ENCODE measurements at places on chromosomes 4 and X.

DNA sequence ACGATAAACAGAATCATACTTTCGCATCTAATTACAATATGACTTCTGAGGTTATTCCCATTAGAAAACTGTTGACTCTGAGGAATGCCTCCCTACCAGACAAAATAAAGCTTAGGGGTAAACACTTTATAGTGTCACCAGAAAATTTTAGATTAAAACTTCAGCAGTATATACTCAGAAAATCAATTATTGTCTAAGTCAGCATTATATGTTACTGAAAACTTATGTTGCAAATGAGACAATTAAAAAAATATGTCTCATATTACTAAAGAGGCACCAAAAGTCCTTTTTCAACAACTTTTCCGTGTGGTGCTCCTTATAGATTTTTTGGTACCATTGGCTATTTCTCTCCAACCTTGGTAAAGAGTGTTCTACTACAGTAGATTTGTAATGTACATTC is 91.4 kb downstream of the HMGN5 start:
- no peak for DNase-seq
- no peaks in the 10 kb centered on the region for H3K27me3 ChIP-seq
- no peaks in the 10 kb centered on the region for H3K4me1 ChIP-seq
- no peak overlapping the region for H3K4me3 ChIP-seq

DNA sequence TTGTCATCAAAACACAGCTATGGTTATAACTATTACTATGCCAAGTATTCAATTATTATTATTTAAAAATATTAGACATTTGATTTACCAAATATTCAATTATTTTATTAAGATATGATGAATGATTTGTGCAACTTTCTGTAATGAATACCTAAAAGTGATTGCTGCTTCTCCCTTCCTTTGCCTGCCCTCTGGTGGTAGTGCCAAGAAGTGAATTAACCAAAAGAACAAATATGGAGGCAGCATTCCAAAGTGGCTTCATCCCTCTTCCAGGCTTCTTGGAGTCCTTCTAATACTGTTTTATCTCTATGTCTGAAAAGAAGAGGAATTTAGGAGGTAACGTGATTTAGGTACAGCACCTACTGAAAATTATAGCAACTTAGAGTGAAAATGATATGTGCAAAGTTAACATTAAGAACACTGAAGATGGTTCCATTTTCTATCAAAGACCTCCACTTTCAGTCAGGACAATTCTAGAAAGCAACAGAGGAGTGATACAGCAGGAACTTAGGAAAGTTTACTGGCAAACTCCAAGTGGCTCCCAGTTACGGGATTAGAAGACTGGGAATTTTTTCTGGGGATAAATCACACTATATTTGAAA is 43.0 kb downstream of the ENPEP start:
- H3K4me1 ChIP-seq, result no peaks in the 10 kb centered on the region
- no peaks in the 10 kb centered on the region for H3K36me3 ChIP-seq
- DNase-seq, result no peak
- H3K27ac ChIP-seq, result no peak overlapping the region

- H3K36me3 ChIP-seq, result no peaks in the 10 kb centered on the region
- H3K4me3 ChIP-seq, result no peak overlapping the region
- H3K27ac ChIP-seq, result no peak overlapping the region
- no peaks in the 10 kb centered on the region for H3K4me1 ChIP-seq
Observed at GRCh38 chrX:10074241-10074941, 82.4 kb upstream of the CLCN4 start.

DNA sequence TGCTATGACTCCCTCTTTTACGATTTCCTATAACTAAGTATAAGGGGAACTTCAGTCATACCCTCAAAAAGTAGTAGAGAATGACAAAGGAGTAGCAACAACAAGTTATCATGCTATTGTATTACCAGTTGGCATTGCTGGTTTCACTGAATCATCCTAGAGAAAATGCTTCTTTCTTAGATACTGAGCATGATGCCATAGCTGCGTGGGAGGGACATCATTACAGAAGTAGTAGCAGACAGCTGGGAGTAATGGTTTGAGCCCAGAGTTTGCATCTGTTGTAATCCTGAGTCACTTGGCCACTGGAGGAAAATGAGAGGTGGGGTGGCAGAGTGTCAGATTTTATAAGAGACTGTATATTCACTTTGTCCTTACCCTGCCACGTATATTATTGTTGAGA is 38.6 kb downstream of the MTMR1 start:
- no peaks in the 10 kb centered on the region for H3K27me3 ChIP-seq
- no peaks in the 10 kb centered on the region for H3K4me1 ChIP-seq
- H3K27ac ChIP-seq, result no peak overlapping the region
- DNase-seq, result no peak

GRCh38 chrX:31227250-31227649 is 155.4 kb upstream of the FTHL17 start:
- no peak overlapping the region for H3K27ac ChIP-seq
- H3K27me3 ChIP-seq, result no peaks in the 10 kb centered on the region
- DNase-seq, result no peak
- H3K4me3 ChIP-seq, result no peak overlapping the region

- H3K36me3 ChIP-seq, result no peaks in the 10 kb centered on the region
- no peaks in the 10 kb centered on the region for H3K27me3 ChIP-seq
- no peak overlapping the region for H3K27ac ChIP-seq
- H3K4me1 ChIP-seq, result no peaks in the 10 kb centered on the region
- no peak overlapping the region for H3K4me3 ChIP-seq
Observed at GRCh38 chrX:10756441-10756840, 136.1 kb upstream of the MID1 start.

GRCh38 chr4:103499094-103499493 is 220.7 kb downstream of the TACR3 start:
- H3K4me1 ChIP-seq, result no peaks in the 10 kb centered on the region
- no peaks in the 10 kb centered on the region for H3K36me3 ChIP-seq
- no peak overlapping the region for H3K4me3 ChIP-seq
- no peak overlapping the region for H3K27ac ChIP-seq

- no peak for DNase-seq
- H3K4me3 ChIP-seq, result no peak overlapping the region
- H3K4me1 ChIP-seq, result peaks cover 2% of the 10 kb centered on the region
- H3K36me3 ChIP-seq, result no peaks in the 10 kb centered on the region
Observed at GRCh38 chrX:48626401-48627298, 29.4 kb downstream of the WDR13 start.

DNA sequence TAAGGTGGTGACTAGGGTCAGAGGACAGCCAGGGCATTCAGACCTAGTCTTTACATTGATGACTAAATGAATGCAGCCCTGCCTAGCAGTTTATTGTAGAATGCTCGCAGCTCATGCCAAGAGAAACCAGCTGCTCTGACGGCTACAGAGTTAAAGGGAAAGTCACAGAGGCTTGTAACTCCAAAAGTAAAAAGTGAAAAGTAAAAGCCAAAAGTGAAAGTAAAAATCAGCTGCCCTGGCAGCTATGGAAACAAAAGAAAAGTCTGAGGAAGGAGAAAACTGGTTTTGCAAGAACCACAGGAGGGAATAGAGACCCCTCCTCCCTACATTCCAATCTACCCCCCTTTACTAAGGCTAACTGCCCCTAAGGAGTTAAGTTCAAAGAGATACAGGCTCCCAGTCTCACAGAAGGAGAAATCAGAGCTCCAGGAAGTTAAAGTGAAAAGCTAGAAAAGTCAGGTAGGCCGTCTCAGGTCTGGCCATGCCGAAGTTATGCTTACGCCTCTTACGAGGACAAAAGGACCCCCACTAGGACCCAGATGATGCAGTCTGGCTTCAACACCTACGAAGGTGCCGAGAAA is 6.0 kb downstream of the GAGE10 start:
- no peaks in the 10 kb centered on the region for H3K27me3 ChIP-seq
- peaks cover 15% of the 10 kb centered on the region for H3K4me1 ChIP-seq
- DNase-seq, result no peak
- H3K36me3 ChIP-seq, result no peaks in the 10 kb centered on the region
- H3K27ac ChIP-seq, result peak overlapping the region; percentile 70

DNA sequence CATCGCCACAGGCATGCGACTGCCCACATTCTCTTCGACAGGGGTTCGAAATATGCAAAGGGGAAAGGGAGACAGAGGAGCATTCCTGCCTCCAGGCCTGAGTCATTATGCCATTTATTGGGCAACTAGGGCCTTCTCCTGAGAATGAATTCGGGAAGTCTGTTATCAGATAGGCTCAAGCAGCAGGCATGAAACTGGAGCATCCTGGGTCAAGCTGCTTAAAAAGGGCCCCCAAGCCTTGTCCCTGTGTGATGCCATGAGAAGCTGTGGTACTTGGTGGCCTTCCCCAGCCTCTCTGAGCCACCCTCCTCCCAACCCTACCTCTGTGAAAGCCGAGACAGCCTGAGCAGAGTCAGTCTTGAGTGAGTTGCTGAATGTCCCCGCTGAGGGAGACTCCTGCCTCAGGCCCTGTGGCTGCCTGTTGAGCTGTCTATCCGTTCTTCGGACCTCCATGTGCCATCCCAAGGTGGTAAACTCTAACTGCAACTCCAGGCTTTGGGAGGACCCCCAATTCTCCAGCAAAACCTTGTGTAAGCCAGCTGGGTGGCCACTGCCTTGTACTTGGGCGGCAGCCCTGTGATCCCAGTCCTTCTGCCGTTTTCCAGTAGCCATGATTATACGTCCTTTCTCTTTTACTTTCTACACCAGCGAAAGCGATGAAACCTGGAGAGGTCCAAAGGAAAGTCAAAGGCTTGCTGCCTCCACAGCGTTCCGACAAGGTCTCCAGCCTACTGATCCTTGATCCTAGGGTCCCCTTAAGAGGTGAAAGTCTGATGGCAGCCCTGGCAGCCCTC is 37.7 kb downstream of the NBDY start:
- H3K36me3 ChIP-seq, result peaks cover 12% of the 10 kb centered on the region

GRCh38 chr4:153409412-153409811 is 56.7 kb upstream of the TMEM131L start:
- no peaks in the 10 kb centered on the region for H3K36me3 ChIP-seq
- no peak for DNase-seq
- H3K4me1 ChIP-seq, result peaks cover 3% of the 10 kb centered on the region
- no peak overlapping the region for H3K4me3 ChIP-seq
- H3K27ac ChIP-seq, result no peak overlapping the region

DNA sequence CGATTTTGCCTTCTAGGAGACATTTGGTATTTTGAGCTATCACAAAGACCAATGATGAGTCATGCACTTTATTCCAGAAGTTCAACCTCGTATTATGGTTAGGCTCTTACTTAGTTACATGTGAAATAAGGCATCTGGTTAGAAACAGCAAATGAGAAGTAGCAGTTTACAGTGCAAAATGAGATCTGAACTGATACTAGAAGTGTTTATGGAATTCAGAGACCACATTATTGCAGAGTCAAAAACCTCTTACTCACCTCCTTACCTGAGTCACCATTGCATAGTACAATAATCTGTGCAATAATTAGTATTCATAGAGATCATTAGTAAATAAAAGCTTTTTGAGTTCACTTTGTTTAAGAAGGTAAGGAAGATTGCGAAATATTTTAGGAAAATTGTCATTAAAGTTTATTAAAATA is 38.7 kb downstream of the SEC24B start:
- peaks cover 5% of the 10 kb centered on the region for H3K4me1 ChIP-seq
- H3K36me3 ChIP-seq, result peaks cover 3% of the 10 kb centered on the region
- H3K27me3 ChIP-seq, result no peaks in the 10 kb centered on the region

DNA sequence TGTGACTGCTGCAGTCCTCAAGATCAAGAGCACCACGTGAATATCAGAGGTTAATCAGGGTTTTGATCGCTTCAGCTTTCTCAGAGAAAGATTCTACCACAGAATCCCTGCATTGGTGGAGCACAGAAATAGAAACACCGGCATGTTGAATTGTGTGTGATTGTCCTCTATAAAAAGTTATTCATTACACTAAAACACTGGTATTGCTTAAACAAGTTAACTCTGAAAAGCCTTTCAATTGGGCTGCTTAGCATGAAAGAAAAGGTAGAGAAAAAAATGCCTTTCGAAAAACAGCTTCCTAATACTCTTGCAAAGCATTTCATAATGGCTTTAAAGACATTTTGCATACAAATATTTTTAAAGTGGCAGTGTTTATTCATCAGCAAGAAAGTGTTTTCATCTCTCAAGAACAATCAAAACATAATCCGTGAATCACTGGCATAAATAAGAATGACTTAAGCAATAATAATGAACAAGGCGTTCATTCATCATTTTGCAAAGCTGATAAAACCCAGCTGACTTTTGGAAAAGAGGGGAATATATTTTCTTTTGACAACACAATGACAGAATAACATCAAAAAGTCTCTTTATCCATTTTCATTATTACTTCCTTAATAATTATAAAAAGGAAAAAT is 61.1 kb downstream of the HELT start:
- no peak overlapping the region for H3K27ac ChIP-seq
- no peak for DNase-seq
- H3K4me3 ChIP-seq, result no peak overlapping the region
- H3K27me3 ChIP-seq, result no peaks in the 10 kb centered on the region

DNA sequence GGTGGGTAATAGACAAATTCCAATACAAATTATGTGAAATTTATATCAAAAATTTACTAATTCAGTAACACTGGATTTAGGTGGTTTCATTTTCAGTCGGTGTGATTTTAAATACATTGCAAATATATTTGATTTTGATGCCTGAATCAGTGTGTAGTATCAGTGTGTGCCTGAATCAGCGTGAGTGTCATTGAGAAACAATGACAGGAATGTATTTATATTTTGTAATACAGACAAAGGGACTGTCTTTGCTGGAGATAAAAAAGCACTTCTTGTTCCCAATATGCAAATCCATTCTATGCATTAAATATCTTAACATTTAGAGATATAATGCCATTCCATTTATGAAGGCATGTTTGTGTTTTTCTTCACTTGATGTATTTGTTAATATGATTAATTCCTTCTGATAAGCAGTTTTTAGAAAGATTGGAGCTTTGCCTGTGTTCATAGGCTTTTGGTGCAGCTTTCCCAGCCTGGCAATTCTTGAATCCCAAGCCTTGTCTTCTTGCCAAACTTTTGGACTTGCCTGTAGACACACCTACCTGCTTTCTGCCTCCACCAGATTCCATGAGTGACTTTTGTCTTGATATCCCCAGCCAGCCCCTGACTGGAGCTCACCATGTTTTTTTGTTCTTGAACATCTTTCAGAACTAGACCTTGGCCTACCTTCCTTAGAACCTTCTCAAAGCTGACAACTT is 243.8 kb downstream of the ADGRL3 start:
- no peaks in the 10 kb centered on the region for H3K27me3 ChIP-seq
- no peaks in the 10 kb centered on the region for H3K4me1 ChIP-seq

DNA sequence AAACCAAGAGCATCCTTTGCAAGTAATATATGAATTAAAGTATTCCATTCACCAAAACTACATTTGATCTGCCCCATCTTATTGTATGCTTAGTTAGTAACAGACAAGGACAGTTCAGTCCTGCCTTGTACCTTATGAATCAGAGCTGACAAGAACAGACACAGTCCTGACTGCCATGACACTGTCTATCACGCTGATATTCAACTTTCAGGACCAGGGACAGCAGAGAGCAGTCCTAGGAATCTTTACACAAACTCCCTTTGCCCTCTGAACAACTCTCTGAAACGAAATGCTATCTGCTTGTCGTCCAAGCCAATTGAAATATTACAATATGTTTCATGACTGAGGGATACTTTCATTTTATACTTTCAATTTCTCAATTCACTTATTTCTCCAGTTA is 268.6 kb upstream of the VCX start:
- H3K4me3 ChIP-seq, result no peak overlapping the region
- DNase-seq, result no peak
- H3K36me3 ChIP-seq, result no peaks in the 10 kb centered on the region
- no peaks in the 10 kb centered on the region for H3K4me1 ChIP-seq
- no peak overlapping the region for H3K27ac ChIP-seq
- H3K27me3 ChIP-seq, result no peaks in the 10 kb centered on the region

GRCh38 chr4:135777361-135777760 is 1575.8 kb upstream of the PABPC4L start:
- H3K36me3 ChIP-seq, result no peaks in the 10 kb centered on the region
- DNase-seq, result no peak
- H3K27ac ChIP-seq, result no peak overlapping the region
- H3K4me3 ChIP-seq, result no peak overlapping the region
- H3K27me3 ChIP-seq, result no peaks in the 10 kb centered on the region
- no peaks in the 10 kb centered on the region for H3K4me1 ChIP-seq

Data from naive thymus-derived CD4-positive, alpha-beta T cell (primary cell).